Effector CD4-positive, alpha-beta T cell (primary cell): ENCODE measurements at places on chromosomes 11 and 22.

GRCh38 chr11:107818491-107818890, 40.1 kb downstream of the SLC35F2 start:
- DNase-seq = no peak

DNA sequence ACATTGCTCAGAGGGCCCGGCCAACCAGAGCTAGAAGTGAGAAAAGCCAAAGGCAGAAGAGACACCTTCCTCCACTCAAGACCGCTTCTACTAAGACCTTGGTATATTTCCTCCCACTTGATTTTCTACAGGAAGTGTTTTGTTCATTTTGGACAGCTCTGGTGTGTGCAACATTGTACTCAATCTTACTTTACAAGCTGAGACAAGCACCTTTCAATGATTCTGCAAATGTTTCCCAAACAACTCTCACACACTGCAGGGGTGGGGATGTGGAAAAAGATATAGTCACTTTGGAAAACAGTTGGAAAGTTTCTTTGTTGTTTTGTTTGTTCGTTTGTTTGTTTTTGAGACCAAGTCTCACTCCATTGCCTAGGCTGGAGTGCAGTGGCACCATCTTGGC, 15.7 kb downstream of the MYO18B start:
- DNase-seq = no peak

DNA sequence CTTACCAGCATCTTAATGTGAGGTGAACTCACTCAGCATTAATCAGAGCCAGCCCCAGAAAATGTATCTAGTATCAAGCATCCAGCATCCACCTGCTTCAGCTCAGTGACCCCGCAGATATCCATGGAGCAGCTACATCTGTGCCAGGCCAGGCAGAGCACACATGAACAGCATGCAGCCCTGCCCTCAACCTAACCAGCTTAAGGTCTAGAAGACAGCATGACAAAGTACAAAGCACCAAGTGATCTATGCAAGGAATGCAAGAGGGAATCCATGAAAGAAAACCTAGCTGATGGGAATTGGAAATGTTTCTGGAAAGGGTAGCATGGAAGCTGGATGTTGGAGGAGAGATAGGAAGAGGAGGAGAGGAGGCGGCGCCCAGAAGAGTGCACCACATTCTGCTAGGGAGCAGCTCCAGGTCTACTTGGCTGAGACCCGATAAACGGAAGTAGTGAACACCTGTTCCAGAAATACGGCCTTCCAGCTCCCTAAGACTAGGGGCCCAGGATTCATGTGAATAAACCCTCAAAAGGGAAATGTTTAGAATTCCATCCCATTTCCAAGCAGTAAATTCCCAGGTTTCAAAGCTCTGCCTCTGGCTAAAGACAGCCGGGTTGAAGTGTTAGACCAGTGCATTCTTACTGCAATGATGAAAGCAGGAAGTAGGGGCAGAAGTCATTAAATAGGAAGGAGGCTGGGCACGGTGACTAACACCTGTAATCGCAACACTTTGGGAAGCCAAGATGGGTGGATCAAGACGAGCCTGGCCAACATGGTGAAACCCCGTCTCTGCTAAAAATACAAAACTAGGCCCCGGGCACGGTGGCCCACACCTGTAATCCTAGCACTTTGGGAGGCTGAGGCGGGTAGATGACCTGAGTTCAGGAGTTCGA, 23.5 kb upstream of the L3MBTL2 start:
- no peak for DNase-seq

GRCh38 chr22:22721681-22722354, 77.4 kb downstream of the GGTLC2 start:
- no peak for DNase-seq

DNA sequence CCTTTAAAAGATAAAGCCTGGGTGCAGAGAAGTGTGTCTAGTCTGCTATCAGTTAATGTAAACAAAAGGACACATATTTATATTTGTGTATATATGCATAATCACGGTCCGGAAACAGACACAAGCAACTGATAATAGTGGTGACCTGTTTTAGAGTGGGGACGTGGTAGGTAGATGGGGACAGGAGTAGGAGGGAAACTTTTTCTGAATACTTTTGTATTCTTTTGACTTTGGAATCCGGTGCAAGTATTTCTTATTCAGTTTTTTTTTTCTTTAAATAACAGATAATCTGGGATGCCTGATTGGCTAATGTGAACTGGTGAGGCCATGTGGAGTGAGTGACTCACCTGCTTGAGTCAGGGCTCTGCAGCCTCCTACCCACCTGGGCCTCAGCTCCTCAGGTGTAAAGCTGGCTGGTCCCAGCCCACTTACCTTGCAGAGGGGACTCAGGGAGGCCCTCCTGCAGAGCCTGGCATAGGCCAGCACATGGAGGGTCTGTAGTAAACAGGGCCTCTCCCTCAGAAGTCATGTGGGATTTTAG, 15.3 kb downstream of the MICAL2 start:
- DNase-seq = no peak

GRCh38 chr11:68127714-68128681, 6.8 kb upstream of the CHKA start:
- DNase-seq = no peak

DNA sequence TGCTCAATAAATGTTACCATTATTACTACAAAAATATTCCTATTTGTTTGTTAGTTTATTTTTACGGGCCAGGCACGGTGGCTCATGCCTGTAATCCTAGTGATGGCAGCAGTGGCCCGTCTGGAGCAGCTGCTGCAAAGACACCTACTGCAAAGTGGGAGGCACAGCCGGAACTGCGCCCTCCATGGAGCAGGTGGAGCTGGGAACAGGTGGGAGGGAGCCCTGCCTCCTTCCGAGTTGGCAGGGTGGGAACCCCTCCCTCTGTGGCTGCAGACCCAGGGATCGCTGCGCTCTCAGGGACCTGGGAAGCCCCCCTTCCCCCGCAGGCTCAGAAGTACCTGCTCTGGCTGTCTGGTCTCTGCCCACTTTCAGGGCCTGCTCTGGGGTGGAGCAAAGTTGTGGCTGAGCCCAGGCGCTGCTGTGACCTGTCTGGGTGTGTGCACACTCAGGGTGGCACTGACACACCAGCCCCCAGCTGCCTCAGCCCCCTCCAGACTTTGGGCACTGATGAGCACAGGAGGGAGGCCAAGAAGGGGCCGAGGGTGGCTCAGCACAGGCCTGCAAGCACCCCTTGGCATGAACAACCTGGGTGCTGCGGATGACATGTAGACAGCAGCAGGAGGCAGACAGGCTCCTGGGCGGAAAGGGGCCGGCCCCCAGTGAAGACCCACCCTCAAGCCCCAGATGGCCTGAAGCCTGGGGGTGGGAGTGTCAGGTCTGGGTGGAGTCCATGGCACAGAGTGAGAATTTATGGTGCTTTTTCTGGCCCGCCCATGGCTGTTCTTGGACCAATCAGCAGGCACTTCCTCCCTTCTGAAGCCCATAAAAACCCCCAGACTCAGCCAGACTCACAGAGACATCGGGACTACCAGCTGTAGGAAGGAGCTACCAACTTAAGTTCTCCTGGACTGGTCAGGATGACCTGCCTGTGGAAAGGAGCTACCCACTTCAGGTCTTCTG, 103.7 kb upstream of the CLMP start:
- DNase-seq = no peak

DNA sequence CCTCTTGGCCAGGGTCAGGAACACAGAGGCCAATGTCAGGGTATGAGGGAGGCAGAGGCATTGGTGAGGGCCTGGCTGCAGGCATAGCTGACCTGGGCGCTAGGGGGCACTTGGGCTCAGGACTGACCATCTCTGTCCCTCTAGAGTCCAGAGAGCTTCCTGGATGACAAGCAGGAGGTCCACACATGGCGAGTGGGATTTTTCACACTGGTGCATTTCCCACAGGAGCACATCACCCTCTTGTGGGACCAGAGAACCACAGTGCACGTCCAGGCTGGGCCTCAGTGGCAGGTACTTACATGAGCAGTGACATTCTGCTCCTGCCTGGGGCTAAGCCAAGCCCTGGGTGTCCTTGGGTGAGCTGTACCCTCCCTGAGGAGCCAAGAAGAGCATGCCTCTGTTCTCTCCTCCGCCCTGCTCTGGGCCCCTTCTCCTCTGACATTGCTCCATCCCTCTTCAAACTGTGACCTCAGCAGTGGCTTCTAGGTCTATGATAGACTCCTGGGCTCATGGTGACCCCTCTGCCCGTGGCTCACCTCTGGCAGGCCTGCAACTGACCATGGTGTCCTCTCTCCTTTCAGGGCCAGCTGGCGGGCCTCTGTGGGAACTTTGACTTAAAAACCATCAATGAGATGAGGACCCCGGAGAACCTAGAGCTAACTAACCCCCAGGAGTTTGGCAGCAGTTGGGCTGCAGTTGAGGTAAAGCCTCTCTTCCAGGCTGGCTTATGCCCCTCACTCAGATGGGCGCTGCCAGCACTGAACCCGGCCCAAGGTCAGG, 46.6 kb downstream of the OTOG start:
- DNase-seq = no peak

- no peak for DNase-seq
Measured at GRCh38 chr11:73963861-73964260, 13.0 kb downstream of the DNAJB13 start.

GRCh38 chr11:8192896-8193209, 24.0 kb upstream of the RIC3 start:
- DNase-seq = no peak

DNA sequence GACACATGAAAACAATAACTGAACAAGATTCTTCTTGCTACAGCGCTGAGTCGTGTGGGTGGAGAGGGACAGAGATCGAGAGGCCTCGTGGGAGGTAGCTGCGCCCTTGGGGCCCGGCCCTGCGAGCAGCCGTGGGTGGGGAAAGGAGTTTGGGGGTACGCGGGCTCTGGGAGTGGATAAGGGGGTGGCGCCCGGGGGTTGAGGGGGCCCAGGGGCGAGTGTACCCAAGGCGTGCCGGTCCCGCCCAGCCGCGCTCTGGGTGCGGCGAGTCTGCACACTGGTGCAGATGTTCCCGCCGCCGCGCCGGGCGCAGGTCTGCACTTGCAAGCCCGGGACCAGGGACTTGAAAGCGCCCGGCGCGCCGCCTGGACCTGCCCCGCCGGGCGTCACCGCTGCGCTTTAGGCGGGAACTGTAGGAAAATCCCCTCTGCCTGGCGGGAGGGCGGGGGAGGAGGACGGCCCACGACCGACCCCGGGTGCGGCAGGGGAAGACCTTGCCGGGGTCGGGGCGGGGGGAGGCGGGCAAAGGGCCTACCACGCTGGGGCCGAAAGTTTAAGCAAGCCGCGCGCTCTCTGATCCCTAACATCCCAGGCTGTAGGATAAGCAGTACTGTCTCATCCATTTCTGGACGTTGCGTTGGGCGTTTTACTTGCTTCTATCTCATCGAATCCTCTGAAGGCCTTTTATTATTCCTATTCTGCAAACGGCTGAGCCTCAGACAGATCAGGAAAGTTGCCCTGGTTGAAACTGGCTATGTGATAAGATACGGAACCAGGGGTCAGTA, 1.4 kb upstream of the KREMEN1 start:
- peak; percentile 16 for DNase-seq

DNA sequence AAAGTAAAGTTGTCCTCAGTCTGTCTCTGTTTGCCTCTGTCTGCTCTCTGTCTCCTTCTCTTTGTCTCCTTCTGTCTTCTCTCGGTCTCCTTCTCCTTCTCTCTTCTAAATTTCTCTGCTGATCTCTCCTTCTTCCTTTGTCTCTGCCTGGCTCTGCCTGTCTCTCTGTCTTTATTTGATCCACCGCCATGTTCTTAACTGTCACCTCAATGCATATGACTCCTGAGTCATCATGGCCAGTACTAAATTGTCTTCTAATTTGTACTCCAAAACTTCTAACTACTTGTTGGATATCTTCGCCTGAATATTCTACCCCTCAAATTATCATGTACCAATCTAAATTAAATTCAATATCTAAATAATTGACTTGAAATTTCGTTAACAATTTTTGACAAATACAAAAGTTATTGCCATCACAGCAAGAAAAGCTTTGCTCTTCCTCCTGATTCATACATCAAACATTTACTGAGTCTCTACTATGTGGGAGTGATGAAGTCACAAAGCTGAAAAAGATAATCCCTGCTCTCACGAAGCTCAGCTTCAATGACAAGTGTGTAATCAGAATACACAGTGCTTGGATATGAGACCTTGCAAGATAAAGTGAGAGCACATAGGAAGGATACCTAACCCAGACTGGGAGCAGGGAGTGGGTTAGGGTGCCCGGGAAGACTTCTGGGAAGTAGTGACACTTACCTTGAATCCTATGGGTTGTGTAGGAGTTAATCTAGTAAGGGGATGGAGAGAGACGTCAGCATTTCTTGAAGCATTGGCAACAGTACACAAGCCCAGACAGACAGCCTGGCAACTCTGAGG, 193.0 kb downstream of the MAML2 start:
- no peak for DNase-seq

DNA sequence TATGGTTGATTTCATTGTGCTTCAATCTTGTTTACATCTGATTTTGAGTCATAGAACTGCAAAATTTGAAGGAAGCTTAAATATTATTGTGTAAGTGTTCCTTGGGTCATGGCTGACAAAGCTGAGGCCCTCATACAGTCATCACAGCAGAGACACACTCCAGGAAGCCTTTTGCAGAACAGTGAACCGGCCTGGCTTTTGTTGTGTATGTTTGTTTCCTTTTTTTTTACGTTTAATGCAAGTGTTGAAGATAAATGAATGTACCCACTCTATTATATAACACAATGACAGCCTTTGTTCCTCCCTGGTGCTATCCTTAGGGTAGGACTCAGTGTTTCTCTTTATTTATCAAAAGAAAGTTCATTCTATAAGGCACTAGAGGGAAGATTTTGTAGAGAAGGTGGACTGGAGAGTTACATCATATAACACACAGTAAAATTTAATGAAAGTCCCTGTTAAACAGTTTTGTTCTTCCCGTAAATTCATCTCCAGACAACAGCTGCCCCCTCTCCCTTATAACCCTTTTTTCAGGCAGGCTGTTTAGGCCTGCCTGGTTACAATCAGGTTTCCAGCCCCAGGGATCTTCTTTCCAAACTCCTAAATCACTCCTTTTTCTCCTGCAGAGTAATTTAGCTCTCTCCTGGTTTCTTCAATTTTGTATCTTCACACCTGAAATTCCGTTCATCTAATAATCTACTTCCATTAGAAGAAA, 34.3 kb upstream of the CSTF3 start:
- DNase-seq = no peak

DNA sequence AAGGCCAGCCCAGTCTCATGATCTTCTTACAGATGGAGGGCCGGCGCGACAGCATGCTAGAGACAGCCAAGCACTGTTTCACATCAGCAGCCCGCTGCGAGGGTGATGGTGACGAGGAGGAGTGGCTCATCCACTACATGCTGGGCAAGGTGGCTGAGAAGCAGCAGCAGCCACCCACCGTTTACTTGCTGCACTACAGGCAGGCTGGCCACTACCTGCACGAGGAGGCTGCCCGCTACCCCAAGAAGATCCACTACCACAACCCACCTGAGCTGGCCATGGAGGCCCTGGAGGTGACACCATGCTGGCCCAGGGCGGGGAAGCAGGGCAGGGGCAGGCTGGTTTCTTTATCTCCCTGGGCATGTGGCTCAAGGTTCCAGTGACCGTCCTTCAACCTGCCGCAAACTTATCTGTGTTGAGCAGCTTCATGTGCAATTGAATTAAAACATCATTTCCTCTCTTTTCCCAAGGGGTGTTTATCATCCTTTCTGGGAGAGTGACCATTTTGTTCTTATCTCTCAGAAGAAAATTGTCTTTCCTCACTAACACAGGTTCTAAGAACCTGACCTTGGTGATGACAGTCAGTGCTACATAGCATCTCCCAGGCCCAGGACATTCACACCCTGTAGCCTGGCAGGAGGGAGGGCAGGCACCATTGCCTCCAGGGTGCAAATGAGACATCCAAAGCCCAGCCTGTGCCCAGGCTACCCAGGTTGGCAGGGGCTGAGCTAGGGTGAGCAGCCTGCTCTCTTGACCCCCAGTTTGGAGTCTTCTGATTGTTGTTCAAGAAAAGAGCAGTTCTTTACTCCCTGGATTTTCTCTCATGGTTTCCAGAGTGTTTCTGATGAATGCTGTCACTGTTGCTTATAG, 80.7 kb downstream of the CABIN1 start:
- no peak for DNase-seq
